ENCODE measurements at places on chromosomes 6 and 20.

DNA sequence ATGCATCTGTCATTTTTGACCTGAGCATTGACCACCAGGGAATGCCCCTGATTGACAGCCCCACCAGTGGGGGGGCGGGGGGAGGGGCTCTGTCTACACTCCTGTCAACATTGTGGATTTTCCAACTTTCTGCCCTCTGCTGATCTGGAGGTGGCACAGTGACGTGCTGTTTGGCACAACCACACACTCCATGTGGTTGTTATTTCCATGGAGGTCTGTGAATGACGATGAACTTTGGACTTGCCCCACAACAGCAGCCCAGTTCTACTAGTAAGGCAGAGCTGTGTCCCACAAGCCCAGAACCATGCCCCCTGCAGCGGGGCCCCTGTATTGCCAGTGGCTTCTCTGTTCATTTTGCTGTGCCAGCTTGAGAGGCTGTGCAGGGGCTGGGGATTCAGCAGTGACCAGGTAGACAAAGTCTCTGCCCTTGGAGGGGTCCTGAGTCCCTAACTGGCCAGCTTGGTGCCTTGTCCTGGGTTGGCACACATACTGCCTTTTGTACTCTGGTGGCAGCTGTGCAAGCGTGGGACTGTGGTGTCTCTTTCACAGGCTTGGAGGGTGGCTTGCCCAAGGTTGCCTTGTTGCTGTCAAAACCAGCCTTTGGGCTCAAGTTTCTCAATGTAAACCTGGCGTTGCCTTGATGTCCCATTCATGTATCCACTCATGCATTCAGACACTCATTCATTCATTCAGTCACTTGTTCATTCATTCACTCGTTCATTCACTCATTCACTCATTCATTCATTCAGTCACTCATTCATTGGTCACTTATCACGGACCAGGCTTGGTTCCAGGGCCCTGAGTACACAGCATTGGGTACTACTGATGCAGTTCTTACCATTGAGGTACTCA is 108.5 kb downstream of the SYCP2 start:
- ATAC-seq = no peak

- ATAC-seq = no peak
Observed at GRCh38 chr6:68226460-68226859, 408.6 kb upstream of the ADGRB3 start.

DNA sequence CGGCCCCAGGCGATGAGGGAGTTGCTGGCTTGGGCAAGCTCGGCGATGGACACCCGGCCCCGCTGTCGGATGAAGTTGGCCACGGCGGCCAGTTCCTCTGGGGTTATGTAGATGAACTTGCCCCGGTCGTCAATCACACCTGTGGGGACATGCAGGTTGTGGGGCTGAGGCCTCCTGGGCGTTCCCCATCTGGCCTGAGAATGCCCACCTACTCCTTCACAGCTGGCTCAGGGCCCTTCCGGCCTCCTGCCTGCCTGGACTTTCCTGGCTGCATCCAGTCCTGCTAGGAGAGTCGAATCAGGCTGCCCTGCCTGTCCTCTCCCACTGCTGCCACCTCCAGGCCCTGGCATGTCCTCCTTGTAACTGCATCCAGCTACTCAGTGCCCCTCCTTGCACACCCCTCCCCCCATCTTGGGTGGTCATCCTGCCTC is 13.8 kb downstream of the DDRGK1 start:
- no peak for ATAC-seq

DNA sequence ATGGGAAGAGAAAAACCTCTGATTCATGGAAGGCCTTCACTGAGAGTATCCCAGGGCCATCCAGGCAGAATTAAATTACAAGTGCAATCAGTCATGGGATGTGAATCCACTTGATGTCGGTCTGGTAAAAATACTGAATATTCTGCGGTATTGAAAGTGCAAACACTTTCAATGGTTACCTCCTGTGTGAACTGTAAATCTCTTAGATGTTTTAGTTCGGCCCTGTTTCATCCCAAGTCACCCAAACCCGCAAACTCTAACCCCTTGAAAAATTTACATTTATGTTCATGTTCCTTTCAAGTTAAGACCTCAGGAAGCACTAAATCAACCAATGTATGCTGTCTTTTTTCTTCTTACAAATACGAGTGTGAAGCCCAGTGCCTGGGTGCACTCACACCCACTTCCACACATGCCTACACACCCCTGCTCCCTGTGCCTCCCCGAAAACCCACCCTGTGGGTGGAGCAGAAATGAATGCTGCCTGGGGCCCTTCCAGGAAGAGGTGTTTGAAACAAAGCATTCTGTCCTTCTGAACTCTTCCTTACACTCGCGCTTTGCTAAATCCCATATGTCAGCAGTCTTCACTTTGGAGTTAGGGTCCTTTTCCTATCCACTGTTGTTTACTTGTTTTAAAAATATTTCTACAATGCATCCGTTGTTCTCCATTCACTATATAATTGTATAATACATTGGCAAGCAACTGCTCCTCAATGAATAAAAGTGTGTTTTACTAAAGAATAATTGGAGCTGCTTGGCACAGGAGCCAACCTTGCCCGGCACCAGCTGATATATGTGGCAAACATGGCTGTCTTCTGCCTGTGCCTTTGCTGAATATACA is 62.7 kb downstream of the FYN start:
- ATAC-seq = no peak

GRCh38 chr6:169782966-169783365 is 31.5 kb downstream of the ERMARD start:
- no peak for ATAC-seq

- ATAC-seq = no peak
Observed at GRCh38 chr20:42361402-42361970, 743.3 kb upstream of the CHD6 start.

DNA sequence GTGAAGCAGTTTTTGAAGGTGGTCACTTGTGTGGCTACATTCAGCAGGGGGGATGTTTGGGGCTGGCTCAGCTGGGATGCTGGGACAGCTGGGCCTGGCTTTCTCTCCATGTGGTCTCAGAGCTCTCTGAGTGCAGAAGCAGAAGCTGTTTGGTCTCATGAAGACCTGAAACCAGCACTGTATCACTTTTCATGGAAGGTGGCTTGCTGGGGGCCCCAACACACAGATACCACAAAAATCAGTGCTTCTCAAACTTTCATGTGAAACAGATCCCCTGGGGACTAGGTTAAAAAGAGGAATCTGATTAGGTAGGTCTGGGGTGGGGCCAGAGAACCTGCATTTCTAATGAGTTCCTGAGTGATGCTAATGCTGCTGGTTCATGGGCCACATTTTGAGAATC is 347.3 kb downstream of the DHX35 start:
- ATAC-seq = no peak

DNA sequence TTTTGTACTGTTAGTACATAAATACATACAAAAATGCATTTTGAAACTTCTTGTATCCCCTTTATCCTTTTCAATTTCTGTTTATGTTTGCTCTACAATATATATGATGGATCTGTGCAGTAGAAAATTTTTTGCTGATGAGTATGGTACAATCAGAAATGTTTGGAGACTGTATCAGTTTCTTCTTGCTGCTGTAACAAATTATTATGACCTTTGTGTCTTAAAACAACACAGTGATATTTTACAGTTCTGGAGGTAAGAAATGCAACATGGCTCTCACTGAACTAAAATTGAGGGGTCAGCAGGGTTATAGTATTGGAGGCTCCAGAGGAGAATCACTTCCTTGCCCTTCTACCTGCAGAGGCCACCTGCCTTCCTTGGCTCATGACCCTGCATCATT is 184.4 kb downstream of the EYA2 start:
- ATAC-seq = no peak

- no peak for ATAC-seq
Observed at GRCh38 chr6:99177736-99178135, 171.7 kb downstream of the FAXC start.

GRCh38 chr6:3744211-3744900 is 7.2 kb downstream of the PXDC1 start:
- no peak for ATAC-seq

DNA sequence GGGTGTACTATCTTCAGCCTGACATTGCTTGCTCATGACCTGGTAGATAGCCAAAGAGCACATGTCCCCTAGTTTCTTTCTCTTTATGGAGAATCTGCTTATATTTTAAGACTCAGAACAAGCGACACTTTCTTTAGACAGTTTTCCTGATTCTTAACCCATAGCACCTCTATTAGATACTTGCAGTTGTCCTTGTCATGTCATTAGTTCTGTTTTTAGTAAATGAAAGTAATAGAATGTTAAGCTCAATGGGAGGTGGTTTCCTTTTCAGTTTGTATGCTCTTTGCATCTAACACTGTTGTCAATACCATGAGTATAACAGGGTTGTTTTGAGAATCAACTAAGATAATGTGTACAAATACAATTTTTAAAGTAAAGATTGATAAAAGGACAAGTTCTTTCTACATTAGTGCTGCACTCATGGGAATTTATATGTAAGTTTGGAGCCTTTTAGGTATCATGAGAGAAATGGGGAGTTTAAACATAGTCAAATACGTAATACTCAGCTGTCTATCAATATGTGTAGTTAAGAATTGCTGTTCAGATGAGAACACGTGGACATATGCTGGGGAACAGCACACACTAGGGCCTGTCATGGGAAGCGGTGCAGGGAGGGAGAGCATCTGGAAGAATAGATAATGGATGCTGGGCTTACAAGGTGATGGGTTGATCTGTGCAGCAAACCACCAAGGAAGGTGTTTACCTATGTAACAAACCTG is 124.3 kb downstream of the GRM1 start:
- no peak for ATAC-seq

DNA sequence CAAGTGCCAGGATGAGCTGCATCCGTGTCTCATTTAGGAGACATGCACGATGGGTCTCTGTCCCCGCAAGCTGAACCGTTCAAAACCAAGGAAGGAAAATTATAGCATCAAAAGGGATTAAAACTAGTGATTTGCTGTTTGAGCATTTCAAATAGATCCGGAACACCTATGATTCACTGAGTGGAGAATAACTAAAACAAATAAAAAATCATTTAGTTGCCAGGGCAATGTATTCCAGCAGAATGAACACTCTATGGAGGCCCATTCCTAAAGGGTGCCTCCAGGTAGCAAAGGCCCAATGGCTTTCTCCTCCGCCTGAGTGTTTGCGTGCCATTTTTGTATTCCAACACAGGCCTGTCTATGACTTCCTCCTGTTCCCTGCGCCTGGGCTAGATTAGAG is 354.8 kb downstream of the ZFAND3 start:
- no peak for ATAC-seq

DNA sequence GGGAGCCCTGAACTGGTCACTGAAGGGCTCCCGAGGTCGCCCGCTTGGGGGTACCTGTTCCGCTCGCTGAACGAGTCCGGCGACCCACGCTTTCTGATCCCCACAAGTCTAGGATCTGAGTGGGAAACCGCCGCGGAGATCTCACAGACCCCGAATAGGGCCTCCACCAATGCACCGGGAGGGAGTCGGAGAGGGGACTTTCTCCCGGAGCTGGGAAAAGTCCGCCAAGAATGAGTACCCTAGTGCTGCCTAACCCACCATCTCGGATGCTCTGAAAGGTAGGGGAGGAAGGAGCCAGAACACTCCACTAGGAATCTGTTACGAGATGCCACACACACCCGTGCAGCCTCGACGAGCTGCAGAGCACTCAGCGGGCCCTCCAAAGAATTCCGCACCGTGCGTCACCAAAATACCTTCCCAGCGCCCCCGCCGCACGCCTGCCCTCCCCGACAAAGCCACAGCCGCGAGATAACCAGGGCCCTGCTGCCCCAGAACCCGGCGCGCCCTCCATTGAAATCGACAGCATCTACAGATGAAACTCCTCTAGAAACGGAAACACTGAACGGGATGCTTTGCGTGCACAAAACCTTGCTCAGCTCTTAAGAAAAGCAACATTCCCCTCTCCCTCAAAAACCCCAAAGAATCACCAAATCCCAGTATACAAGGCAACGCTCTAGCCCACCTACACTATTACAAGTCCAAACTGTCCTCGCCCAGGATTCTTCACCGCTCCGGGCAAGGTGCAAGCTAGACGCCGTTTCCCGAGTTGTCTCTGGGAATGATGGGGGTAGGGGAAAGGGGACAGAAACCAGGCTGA is 686 bp downstream of the COL12A1 start:
- no peak for ATAC-seq

Measured in SK-N-SH treated with all-trans-retinoic acid at 6 μM for 48 hours (cell line).